ENCODE measurements at places on chromosomes 6 and 20.
A peak's percentile ranks its signal among the peaks of the same experiment; 100 is the strongest.

DNA sequence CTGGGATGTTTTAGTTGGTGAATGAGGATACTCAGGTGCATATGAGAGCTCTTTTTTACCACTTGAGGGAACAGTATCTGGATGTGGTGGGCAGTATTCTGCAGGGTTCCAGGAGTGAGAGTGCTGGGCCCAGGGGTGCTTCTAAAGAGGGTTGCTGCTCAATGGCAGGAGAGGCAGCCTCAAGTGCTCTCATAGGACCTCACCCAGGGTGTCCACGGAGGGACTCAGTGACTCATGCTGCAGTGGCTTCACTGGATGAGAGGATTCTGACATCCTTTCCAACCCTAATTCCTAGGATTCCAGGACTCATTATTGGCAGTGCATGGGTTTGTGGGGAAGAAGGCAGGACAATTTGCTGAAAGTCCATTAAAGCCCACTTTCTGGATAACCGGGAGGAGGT, 176.6 kb upstream of the FERMT1 start:
- peak; percentile 45 for DNase-seq

- DNase-seq = no peak
Measured at GRCh38 chr20:17314264-17314663, 87.4 kb downstream of the PCSK2 start.

DNA sequence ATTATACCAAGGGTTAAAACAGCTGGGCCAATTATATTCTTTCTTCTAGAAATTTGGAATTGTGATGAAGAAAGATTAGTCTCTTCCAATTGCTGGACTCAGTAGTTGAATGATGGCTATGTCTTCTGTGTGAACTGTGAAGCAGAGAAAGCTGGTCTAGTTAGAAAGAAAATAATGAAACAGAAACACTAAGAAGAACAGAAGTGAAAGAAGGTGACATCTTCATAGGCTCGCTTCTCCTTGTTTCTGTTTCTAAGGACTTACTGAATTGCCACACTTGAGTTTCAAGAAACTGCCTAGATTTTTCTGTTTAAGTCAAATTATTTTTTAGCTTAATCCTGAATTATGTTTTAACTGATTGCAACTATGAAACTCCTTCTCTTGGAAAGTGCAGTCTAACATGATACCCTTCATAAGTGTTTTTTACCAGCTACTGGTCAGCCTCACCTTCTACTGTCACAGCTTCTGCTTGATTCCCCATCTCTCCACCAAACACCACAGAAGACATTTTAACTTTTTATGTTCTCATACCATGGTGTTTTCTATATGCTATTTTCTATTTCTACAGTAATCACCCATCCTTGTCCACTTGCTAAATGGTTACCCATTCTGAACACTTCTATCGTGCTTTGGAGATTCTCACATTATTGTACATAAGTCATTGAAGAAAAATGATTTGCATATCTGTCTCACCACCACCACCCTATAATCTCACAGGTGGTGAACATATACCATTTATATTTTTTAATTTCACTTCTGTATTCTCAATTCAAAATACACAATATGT, 268.8 kb downstream of the GRIK2 start:
- DNase-seq = no peak

GRCh38 chr6:167285077-167285770, 5.9 kb upstream of the UNC93A start:
- DNase-seq = no peak

- DNase-seq = no peak
Measured at GRCh38 chr6:116010386-116010785, 50.3 kb downstream of the FRK start.

DNA sequence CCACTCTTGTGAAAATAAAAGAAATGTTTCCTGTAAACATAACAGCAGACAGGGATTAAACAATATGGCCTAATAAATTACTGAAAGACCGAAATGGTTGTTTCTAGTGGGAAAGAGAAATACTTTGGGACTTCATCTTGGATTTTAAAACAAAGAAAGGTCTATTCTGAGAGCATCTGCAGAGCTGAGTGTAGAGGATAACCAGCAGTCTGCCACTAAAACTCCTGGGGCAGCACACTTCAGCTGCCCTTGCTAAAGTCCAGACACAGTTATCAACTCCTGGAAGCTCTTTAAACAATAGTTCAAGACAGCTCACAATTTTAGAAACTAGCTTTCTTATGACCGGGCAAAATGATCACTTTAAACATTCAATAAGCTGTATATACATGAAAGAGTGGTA, 38.6 kb downstream of the AKIRIN2 start:
- DNase-seq = no peak

DNA sequence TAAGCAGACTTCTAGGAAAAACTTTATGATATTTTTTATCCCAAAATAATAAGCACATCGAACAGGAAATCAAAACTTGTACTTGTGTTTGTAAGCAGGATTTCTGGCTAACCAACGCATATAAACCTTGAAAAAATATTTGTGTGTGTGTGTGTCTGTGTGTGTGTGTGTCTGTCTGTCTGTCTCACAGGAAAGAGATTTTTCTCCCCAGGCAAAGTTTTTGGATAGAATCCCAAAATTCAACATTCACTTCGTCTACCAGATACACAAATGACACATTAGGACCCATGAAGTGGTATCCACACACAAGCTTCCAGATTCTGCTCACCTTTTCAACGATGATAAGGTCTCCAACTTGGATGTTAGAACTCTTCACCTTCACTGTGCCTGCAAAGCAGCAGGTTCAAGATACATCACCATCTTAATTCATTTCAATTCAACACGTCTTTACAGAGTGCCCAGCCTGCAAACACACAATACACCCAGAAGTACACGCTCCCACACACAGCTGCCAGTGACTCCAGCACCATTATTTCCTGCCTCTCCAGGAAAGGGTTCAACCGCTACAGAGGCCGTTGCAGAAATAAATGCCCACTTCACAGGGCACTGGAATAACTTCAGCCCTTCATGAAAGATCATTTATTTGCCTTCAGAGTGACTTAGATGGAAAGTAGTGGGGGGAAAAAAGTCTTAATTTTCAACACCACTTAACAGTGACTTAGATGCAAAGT, 70.9 kb downstream of the ATP9A start:
- peak; percentile 22 for DNase-seq

DNA sequence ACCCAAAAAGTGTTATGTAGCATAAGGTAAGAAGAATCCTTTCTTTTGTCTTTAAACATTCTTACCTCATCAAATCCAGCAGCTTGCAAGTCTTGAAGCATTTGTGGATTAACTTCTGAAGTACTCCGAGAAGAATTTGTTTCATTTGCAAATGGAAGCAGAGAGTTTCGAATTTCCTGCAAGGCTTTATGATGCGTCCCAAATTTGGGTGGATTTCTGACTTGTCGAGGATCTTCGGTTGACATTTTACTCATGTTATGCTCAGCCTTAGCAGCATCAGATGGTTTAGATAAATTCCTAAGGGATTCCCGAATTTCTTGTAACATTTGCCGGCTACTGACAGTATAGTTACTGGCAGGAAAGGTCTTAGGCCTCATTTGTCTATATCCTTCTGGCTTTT, 16.2 kb downstream of the LATS1 start:
- DNase-seq = no peak

Measured in NCI-H2029 treated with DMSO at 0.1 percent for 48 hours (cell line).